ENCODE measurements at places on chromosomes 2 and 18.

DNA sequence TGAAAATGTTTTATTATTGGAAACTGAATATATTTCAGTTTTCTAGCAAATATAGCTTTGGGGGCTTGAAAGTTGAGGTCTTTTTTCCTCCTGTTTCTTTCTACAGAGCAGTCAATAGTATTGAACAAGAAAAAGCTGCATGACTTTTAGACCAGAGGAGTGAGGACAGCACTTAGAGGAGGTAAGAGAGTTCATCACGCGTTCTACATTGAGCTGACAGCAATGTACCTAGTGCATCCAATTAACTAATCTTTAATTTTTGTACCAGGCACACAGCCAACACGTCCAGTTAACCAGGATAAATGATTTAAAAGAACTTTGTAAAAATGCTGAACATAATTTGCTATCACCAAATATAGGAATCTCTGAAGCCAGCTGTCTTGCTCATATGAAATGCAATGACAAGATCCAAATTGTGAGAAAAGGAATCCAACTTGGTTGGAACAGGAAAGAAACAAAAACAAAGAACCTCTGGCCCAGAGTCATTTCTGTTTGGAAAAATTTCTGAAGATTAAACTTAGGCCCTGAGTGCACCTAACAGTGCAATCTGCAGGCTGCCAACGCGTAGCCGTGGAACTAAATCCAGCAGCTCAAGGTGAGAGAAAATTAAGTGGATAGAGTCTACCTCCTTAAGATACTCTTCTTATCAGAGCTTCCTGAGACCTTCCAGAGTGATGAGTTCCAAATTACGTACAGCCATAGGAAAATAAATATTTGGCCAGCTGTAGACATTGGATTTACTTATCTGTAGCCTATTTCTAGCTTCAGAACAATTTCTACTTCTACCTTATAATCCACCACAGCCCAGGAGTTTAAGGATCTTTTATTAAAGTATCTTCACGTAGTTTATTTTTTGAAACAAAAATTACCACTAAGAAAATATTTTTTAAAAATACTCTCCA is 20.6 kb upstream of the SPTBN1 start:
- no peak for DNase-seq

DNA sequence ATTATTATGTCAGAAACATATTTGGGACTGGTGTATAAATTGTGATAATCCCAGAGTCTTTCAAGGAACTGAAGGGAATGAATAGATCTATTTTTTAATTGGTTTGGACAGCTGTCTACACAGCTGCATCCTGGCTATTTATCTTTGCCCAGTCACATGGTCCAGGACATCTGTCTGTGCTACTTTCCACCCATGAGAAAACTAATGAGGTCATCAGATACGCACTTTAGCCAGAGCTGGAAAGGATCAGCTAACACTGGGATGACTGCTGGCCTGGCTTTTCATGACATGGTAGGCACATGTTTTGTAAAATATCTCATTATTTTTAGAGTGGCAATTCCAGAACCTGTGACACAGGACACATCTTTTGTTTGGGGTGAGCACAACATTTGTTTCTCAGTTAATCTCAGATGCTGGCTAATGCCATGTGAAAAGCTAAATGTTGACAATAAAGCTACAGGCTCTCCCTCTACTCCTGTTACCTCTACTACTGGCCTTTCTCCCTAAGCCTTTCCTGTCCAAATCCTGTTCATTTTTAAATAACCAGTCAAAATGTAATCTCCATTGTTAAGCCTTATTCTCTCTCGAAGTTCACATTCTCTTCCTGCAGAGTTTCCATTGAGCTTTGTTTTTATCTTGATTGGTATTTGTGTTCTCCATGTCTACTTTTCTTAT is 500.7 kb downstream of the RIT2 start:
- DNase-seq = no peak

GRCh38 chr2:74198023-74198460 is 373 bp upstream of the MTHFD2 start:
- peak; percentile 99 for DNase-seq

GRCh38 chr18:77043541-77044280 is 88.9 kb downstream of the MBP start:
- DNase-seq = no peak

DNA sequence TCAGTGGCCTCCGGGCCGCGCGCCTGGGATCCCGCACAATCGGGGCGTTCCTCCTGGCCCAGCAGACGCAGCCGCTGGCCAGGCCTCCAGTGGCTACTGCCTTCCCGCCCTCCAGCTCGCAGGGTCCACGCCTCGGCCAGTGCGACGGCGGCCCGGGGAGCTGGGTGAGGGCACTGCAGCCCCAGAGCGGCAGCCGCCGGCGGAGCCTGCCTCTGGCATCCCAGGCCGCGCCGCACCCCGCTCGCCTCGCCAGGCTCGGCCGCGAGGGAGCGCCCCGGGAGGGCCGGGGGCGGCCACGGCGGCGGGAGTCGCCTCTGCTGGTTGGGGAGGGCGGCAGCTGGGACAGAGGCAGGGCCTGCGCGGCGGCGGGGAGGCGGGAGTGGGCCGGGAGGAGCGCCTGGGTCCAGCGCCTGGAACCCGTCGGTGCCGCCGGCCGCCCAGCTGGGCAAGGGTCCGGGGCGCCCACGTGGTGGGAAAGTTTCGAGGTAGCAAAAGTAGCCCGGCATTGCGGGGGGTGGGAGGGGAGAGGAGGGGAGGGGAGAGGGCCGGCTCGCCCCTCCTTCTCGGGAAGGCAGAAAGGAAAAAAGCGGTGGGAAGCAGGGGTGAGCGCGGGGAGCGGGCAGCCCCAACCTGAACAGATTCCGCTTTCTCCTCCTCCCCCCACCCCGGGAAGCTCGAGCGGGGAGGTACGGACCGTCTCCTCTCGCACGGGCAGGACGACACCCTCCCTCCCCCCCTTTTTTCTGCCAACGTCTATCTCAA is 1.5 kb upstream of the INHBB start:
- DNase-seq = no peak

- DNase-seq = no peak
Observed at GRCh38 chr2:145777297-145777696, 1257.4 kb upstream of the ZEB2 start.

GRCh38 chr2:227456772-227457171 is 15.2 kb upstream of the AGFG1 start:
- no peak for DNase-seq

- no peak for DNase-seq
Observed at GRCh38 chr2:109727929-109728447, 66.1 kb upstream of the RGPD5 start.

GRCh38 chr18:61841706-61842105 is 51.1 kb downstream of the RNF152 start:
- no peak for DNase-seq

DNA sequence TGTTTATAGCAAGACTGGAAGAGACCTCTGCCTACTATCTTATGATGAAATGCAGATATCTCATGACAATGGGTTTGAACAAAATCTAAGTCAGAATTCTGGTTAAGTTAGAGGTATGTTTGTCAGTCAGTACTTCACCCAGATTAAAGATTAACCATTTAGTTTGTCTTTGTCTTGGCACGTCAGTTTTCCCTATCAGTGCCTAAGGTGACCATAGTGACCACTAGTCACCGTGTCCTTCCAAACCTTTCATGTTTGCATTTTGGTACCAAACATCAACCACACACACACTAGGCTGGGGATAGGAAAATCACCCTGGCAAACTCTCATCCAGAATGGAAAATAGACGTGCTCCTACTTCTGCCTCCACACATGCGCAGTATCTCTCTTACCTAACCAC is 248.9 kb downstream of the PIEZO2 start:
- no peak for DNase-seq

DNA sequence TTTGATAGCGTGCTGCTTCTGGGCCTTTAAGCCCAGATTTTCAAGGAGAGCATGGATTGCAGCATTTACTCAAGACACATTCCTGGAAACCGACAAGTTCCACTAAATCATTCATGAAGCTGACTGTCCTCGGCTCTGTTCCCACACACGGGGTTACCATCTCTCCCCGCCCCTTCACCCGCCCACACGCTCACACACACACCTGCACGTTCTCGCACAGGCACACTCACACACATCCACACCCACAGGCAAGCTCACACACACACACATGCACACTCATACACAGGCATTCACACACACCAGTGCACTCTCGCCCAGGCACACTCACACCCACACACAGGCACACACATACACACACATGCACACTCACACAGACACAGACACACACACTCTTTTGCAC is 150.0 kb upstream of the AGAP1 start:
- DNase-seq = no peak

GRCh38 chr2:5942204-5942603 is 250.0 kb downstream of the SOX11 start:
- no peak for DNase-seq

DNA sequence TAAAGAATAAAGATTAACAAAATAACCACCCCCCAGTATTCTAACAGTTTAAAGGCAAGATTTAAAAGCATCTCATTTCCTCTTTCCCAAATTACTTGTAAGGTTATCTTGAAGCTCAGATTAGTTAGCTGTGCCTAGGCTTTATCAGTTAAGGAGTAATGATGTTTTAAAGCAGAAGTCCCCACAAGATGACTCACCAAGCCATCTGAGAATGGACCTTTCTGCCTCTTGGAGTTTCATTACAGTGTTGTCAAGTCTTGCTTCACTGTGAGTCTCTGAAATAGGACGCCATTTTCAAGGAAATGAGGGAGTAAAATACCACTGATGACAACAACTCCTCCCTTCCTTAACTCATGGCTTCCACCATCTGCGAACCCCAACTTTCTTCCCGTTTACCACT is 35.9 kb downstream of the ZNF385B start:
- DNase-seq = no peak

Measured in hematopoietic multipotent progenitor cell treated with erythropoietin and hydrocortisone succinate and interleukin-3 and kit ligand, for 8 days (in vitro differentiated cells).